Thoracic aorta (tissue), 2 donors: ENCODE measurements at places on chromosomes 12 and 14.

GRCh38 chr12:28040246-28040645 lies 67.7 kb upstream of the PTHLH start:
- DNase-seq: no peak

GRCh38 chr12:101902641-101903040 lies 25.3 kb downstream of the DRAM1 start:
- DNase-seq: no peak

DNA sequence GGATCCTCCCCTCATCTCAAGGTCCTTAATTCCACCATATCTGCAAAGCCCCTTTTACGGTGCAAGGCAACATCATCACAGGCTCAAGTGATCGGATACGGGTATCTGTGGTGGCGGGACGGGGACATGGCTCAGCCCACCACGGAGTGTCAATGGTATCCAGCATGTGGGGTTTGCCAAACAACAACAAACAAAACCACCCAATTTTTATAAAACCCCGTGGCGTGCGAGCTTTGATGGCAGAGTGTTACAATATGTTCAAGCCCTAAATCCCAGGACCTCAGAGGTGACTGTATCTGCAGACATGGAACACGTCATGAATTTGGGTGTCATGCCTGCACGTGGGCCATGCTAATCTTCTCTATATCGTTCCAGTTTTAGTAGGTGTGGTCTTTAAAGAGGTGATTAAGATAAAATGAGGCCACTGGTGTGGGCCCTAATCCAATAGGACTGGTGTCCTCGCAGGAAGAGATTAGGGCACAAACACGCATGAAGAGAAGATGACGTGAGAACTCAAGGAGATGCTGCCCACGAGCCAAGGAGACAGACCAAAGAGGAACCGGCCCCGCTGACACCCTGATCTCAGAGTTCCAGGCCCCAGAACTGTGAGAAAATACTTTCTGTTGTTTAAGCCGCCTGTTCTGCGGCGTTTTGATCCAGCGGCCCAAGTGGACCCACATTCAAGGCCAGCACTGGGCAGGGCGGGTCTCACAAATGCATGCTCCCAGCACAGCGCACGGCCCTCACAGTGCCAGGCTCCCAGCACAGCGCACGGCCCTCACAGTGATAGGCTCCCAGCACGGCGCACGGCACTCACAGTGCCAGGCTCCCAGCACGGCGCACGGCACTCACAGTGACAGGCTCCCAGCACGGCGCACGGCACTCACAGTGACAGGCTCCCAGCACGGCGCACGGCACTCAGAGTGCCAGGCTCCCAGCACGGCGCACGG lies 6.7 kb upstream of the GOLGA3 start:
- DNase-seq: no peak

DNA sequence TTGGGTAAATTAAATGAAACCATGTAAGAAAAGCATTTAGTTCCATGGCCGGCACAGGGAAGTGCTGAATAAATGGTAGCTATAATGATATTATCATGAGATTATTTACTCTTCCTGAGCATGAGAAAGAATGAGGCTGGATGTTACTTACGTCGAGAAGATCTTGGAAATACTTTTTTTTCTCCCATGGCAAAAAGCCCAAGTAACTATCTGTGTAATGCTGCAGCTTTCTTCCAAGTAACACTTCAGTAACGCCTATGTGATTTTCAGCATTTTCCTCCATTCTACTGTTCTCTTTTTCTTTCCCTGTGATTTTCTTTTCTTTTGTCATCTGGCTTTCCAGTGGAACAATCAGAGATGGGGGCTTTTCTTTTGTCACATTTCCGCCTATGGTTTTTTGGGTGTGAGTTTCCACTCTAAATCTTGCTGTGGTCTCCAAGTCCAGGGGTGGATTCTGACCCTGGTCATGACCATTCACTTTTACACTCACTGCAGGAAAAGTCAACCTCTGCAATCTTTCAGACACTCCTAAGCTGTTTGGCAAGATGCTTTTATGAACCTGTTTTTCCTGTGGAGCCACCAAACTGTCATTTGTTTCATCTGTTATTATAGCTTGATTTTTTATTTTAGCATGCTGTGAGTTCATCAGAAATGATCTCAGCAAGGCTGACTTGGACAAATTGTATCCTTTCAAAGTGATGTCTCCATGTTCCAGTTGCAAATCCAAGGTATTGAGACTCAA lies 25.0 kb upstream of the SYCP3 start:
- DNase-seq: no peak

DNA sequence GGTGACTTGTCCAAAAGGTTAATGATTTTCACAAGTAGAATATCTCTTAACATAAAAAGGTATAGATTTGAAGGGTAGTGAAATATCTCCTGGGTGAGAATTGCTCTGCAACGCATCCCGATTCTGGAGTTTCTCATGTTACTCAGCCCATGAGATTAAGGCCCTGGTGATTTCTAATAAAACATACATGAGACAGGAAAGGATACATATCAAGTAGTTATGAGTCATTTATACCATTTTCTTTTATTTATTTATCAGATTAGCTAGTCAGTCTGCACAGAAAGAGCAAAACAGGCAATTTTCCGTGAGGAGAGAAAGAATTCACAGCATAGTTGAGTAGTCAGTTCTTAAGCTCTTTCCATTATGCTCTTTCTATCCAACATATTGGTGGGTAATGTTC lies 535.6 kb upstream of the ATP2B1 start:
- no peak for DNase-seq

DNA sequence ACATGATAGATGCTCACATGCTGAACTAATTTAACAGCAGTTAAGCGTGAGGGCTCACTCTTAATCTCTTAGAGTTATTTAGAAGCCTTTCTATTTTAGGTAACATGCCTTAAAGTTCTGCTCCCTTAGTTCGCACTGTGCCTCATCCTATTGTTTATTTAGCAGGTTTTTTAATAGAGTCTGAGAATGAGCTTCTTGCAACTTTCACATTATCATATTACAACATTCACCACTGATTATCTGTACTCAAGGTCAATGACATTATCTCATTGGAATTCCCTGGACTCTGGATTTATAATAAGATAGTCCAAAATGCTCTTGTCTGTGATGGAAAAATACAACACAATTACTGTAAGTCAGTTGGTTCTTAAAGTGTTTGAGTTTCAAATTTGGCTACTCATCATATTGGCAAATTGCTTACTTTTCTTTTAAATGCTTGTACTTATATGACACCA lies 183.6 kb upstream of the SLC38A2 start:
- DNase-seq: no peak

- DNase-seq: no peak
Measured at GRCh38 chr14:20332431-20332787, 670 bp downstream of the CCNB1IP1 start.

- DNase-seq: no peak
Measured at GRCh38 chr14:64123241-64123822, 170.8 kb downstream of the ESR2 start.

DNA sequence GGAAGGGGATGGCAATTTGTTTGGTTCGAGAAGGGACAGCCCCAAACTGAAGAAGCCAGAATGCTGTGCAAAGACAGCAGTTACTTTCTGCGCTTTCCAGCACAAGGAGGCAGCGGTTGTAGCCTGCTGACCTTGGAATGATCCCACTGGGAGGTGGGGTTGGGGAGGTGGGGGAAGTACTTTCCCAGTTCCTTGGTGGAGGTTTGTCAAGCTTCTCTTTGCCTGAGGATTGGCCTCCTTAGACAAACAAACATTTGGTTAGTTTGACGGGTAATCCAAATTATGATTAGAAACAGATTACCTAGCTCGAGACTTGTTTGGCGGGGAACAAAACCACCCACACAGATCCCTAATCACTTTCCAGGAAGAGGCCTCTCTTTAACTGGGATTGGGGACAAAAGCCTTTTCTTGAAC lies 79.1 kb upstream of the EGLN3 start:
- DNase-seq: no peak

DNA sequence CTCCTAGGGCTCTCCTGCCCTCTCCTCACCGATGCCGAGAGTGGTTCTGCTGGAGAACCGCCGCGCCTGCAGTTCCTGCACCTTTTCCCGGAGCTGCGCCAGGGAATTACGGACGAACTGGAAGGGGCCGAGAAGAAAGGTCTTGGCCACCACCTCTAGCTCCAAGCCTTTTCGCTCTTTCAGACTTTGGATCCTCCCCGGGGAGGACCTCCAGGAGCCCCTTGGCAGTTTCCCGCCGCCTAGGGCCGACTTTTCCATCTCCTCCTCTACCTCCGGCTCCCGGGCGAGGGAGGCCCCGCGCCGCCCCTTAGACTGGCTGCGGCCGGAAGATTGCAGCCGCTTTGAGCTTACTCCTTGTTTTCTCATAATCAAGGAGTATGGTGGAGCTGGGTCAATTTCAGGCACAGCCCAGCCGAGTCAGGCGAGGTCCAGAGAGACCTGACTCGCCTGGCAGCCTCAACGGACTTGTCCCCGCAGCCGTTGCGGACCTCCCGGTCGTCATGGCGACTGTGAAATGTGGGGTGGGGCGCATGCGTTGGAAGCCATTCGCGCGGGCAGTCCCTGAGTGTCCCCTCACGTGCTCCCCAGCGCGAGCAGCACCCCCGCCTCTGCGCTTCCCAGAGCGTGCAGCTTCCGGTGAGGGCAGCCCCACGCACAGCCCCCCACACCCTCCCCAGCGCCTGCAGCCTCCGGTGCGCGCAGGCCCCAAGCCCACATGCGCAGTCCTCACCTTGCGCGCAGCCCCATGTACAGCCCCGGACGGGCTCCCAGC lies at the start of gene DPY19L2:
TSS of gene DPY19L2 (minus strand) at position 466 of the 772 bp plus-strand sequence. CDS start at position 366, 100 bp downstream.
- peak; percentile 21 for DNase-seq

DNA sequence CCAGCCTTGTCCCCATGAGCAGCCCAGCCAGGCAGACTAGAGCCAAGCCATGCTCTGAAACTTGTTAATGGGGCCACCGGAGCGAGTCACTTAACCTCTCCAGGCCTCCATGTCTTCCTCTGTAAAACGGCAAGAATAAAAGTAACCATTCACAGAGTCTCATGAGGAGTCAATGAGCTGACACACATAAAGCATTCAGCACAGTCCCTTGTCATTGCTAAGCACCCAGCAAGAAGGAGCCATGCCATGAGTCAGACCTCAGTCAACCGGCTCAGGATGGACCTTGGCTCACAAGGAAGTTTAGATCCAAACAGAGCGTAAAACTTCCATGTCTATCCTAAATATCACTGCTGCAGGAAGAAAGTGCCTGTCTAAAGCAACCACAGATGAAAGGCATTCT lies 10.6 kb downstream of the FICD start:
- DNase-seq: no peak

DNA sequence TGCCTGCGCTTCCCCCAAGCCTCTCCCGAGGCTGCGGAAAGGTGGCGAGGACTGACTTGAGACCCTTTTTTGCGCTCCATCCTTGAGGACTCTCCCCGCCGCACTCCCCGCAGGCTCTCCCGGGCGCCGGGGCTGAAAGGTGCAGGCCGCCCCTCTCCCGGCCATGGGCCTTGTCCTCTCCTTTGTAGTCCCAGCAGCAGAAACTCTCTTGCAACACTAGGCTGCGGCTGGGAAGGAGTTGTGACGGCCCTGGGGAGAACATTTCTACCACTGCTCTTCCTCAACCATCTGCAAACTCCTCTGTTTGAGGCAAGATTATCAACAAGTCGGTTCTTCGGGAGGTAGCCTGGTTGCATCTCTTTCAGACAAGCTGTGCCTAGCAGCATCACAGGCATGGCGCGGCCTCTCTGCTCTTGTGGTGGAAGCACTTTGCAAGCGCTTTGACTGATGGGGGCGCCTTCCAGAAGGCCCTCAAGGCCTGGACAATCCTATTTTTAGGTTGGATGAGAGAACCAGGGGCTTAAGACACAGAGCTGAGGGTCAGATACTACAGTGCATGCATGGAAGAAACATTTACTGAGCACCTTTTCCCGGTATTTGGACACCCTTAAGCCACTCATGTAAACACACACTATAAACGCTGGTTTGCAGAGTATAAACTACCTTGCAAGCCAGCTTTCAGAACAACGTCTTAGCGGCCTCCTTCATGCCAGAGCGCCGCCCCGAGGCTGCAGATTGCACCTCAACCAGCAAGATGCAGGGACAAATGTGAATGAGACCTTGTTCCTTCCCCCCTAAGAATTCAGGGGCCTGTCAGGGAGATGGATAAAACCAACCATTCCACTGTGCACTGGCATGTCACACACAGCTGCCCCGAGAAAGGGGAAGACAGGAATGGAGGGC lies 1.2 kb upstream of the PRIMA1 start:
- no peak for DNase-seq

- DNase-seq: no peak
Measured at GRCh38 chr12:129719416-129719815, 184.4 kb downstream of the TMEM132D start.

GRCh38 chr12:117018685-117019084 lies 80.5 kb downstream of the TESC start:
- DNase-seq: no peak

DNA sequence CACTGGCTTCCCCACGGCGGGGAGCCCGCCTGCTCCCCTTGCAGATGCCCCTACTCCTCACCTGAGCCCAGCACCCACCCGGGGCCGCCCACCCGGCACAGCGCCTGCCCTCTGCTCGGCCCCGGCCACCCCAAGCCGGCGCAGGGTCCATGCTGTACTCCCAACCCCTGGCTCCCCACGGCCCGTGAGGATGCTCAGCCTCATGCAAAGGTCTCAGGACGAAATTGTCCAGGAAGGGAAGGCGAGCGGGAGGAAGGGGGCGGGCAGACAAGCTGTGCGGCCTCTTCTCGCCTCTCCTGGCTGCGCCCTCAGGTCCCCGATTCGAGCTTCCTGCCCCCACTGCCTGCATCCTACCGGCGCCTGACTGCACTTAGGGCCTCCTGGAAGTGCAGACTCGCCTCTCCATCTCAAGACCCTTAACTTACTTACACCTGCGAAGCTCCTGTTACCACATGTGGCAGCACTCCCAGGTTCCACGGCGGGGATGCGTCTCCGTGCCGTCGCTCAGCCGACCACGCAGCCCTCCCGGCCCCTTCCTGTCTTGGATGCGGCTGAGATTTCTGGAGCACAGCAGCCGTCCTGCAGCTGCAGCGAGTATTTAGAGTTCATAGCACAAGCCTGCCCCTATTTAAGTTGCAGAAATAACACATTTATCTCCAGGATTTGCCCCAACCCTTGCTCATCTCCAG lies 18.0 kb downstream of the LRCOL1 start:
- DNase-seq: no peak

- no peak for DNase-seq
Measured at GRCh38 chr14:35435177-35435576, 30.6 kb upstream of the NFKBIA start.

DNA sequence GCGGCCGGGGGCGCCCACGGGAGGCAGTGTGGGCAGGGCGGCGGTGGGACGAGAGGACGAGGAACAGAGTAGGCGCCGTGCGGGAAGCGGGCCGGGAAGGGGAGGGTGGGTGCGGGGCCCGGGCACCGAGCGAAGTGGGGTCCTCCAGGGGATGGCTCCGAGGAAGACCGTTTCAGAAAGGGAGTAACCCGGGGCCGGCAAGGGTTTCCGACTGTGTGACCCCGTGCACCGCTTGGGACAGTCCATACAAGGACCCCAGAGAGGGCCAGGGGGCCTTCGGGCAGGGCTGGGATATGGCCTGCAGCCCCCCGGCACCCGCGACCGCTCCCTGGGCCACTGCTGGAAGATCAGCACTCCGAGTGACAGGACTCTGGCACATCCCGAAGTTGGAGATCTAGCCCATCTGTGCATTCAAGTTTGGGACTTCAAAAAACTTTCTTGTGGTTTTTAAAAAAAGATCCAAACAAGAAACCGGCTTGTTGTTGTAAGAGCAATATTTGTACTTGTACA lies 448 bp downstream of the TSPAN9 start:
- DNase-seq: no peak

- no peak for DNase-seq
Measured at GRCh38 chr14:35234012-35234805, 58.0 kb upstream of the PSMA6 start.

GRCh38 chr14:83425706-83426105 lies 1892.1 kb upstream of the SEL1L start:
- DNase-seq: no peak

GRCh38 chr14:101030586-101030985 lies 127.1 kb upstream of the RTL1 start:
- DNase-seq: no peak
